ENCODE measurements at places on chromosomes 2 and 18.
A peak's percentile ranks its signal among the peaks of the same experiment; 100 is the strongest.

- peak; percentile 66 for DNase-seq
These were observed 10.6 kb upstream of the MC5R start for GRCh38 chr18:13813271-13813849.

DNA sequence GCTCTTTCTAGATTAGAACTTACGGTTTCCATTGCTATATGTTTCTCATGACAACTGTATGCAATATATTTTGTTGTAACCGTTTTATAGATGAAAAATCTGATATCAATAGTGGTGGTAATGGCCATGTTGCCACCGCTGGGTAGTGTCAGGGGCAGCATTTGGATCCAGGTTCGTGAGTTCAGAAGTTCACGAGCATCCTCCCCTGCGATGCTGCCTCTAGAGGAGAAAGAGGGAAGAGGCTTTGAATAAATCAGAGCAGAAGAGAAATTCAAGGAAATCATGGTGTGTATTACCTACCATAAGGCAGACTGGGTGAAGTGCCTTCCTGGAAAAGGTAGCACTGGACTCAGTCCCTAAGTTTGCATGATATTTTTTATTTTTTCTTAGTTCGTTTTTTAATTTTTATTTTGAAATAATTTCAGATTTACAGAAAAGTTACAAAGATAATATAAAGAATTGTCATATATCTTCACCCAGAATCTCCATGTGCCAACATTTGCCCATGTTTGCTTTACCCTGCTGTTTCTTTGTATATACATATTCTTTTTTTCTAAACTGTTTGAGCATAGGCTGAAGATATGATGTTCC, 3.3 kb upstream of the ZBTB7C start:
- DNase-seq, result no peak

- DNase-seq, result no peak
These were observed 200.8 kb downstream of the AGPS start for GRCh38 chr2:177593402-177593801.

- DNase-seq, result no peak
These were observed 1.1 kb downstream of the SERPINB10 start for GRCh38 chr18:63908858-63909257.

DNA sequence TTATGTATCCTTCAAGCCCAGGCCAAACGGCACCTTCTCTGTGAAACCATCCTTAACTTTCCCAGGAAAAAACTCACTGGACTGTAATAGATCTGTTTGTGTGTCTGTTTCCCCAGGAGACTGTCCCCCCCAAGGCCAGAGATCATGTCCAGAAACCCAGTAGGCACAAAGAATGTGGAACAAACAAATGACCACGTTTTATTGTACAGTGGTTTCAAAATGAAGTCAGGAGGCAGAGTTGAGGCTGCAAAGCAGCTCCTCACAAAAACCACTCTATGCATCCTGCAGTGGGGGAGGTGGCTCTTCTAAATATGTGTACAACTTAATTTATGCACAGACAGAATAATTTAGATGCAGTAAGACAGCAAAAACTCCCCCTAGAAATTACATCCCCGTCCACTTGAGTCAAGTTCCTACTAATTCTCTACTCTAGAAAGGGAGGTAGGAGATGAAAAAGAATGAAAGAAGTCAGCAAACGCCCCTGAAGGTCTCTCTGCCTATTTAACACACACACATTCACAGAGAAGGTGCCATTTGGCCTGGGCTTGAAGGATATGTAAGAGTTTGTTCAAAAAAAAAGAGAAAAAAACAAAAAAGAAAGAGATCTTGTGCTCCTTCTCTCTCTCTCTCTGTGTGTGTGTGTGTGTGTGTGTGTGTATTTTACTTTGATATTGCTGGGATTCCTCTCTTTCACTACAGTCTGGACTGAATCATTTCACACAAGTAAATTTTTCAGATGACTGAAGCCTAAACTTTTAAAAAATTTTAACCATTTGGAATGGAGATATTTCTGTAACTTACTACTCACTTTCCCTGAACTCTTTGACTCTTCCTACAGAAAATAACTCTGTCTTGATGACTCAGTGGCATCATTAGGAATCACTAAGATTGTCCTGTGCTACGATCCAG, 19.5 kb downstream of the BCL2 start:
- DNase-seq, result no peak

DNA sequence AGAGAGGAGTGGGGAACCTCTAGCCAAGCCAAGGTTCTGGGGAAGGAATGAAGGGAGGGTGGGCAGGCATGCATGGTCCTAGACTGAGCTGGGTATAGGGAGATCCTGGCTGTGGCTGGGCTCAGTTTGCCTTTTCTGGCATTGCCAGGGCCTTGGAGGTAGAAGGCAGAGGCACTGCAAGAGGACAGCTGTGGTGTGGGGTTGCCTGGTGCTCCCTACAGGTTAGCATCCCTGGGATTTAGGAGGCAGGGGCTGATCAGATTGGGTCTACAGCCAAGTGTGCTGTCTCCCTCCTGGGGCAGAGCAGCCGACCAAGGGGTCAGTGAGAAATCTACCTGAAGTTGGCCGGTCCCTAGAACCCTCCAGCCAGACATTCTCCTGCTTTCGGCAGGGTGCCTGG, 15.9 kb downstream of the ABCG8 start:
- DNase-seq, result no peak

GRCh38 chr2:156538083-156538504, 101.9 kb downstream of the GPD2 start:
- no peak for DNase-seq

DNA sequence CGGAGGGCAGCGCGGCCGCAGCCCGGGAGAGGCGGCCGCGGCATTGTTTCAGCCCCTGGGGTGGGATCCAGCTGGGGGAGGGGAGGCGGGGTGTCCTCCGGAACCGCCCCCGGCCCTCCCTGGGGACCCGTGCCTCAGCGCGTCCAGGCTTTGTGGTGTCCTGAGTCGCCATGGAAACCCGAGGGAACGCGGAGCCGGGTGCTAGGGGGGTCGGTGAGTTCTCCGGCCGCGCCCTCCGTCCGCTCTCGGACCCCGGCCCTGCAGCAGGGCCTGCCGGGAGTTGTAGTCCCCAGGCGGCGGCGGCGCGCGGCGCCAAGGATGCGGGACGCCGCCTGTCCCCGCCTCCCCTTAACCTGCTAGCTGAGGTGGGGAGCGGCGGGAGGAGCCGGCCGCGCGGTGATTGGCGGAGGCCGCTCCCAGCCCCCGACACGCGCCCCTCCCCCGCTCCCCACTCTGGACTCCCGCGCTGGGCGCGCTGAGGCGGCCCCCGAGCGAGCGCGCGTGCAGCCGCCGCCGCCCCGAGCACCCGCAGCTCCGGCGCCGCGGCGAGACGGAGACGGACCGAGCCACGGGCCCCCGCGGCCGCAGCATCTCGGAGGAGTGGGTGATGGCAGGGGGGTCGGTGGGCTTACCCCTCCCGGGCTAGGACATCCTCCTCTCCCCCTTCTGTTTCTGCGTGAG, at the start of gene DPYSL5:
TSS of gene DPYSL5 (plus strand) at position 478 of the 681 bp plus-strand sequence. CDS start 50,368 bp downstream, outside the sequence.
- no peak for DNase-seq

DNA sequence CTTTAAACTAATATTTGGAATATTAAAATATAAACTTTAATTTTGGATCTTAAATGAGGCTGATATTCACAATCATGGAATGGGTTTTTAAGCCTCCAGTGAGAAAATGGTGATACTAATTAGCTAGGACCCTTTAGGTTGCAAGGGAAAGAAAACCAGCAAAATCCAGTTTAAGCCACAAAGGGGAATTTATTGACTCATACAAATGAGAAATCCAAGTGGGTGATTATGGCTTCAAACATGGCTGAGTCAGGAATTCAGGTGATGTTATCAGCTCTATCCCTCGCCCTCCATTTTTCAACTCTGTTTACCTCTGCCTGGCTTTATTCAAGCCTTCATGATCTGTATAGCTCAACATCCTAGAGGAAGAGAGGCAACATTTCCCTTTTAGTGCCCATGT, 75.3 kb upstream of the DLX2 start:
- DNase-seq, result no peak

Measured in activated CD4-positive, CD25-positive, alpha-beta regulatory T cell treated with anti-CD3 and anti-CD28 coated beads, Interleukin-2, amount 50 U/mL, for 72 hours (primary cell).